ENCODE measurements at places on chromosomes 7 and 10.

GRCh38 chr10:65845916-65846315, 1079.9 kb upstream of the LRRTM3 start:
- DNase-seq, result no peak
- no peaks in the 10 kb centered on the region for H3K4me1 ChIP-seq
- no peak overlapping the region for H3K4me3 ChIP-seq
- no peaks in the 10 kb centered on the region for H3K27me3 ChIP-seq

- no peaks in the 10 kb centered on the region for H3K27me3 ChIP-seq
- no peaks in the 10 kb centered on the region for H3K36me3 ChIP-seq
- no peak overlapping the region for H3K4me3 ChIP-seq
- H3K27ac ChIP-seq, result no peak overlapping the region
- no peaks in the 10 kb centered on the region for H3K4me1 ChIP-seq
- DNase-seq, result no peak
Measured at GRCh38 chr10:21661087-21661486, 127.1 kb downstream of the MLLT10 start.

DNA sequence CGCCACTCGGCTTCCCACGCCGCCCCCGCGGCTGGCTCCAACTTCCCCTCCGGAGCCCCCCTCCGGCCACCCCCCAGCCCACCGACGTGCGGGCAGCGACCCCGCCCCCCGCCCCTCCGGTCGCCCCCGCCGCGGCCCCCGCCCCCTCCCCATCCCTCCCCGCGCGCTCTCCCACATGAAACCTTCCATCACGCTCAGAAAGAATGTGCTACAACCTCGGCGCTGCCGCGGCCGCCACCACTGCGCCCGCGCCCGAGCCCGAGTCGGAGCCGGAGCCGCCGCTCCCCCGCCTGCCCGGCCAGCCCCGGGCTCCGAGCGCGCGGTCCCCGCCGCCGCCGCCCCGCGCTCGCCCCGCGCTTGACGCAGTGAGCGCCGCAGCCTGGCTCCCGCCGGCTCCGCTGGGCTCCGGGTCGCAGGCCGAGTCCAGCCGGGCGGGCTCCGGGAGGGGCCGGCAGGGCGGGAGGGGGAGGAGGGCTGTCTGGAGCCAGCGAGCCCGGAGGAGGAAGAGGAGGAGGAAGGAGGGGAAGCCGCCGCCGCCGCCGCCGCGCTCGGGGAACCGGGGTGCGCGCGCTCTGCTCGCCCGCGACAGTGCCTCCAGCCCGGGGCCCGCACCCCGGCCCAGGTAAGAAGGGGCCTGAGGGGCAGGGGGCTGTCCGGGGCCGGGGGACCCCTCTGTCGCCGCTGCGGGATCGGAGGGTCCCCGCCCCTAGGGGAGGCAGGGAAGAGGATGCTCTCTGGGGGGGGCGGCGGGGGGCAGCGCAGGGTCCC, 4.3 kb upstream of the ELFN1 start:
- no peak overlapping the region for H3K27ac ChIP-seq
- no peak for DNase-seq
- H3K27me3 ChIP-seq, result peaks cover 11% of the 10 kb centered on the region
- H3K36me3 ChIP-seq, result no peaks in the 10 kb centered on the region

GRCh38 chr10:8456386-8456785, 401.9 kb downstream of the GATA3 start:
- no peaks in the 10 kb centered on the region for H3K27me3 ChIP-seq
- H3K4me3 ChIP-seq, result no peak overlapping the region
- H3K27ac ChIP-seq, result no peak overlapping the region
- no peaks in the 10 kb centered on the region for H3K4me1 ChIP-seq
- H3K36me3 ChIP-seq, result no peaks in the 10 kb centered on the region

DNA sequence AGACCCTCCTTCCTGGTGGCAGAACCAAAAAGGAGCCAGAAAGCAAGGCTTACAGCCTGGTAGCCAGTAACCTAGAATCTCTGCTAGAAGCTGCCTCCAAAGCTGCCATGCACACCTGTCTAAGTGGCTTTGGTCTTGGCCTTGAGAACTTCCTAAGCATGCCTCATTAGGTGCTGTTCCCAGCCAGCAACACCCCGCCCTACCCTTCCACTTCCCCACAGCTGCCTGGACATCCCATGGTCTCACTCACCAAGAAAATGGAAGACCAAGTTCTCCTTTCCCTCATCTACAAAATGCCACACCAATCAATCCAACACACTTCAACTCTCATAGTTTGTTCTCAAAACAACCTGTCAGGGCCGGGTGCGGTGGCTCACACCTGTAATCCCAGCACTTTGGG, 4.2 kb downstream of the PSAP start:
- no peak for DNase-seq
- H3K4me1 ChIP-seq, result peaks cover 22% of the 10 kb centered on the region
- no peaks in the 10 kb centered on the region for H3K36me3 ChIP-seq
- H3K4me3 ChIP-seq, result no peak overlapping the region

- H3K4me3 ChIP-seq, result no peak overlapping the region
- no peak overlapping the region for H3K27ac ChIP-seq
- DNase-seq, result no peak
- H3K27me3 ChIP-seq, result no peaks in the 10 kb centered on the region
Measured at GRCh38 chr7:88477976-88478375, 171.3 kb upstream of the STEAP4 start.

DNA sequence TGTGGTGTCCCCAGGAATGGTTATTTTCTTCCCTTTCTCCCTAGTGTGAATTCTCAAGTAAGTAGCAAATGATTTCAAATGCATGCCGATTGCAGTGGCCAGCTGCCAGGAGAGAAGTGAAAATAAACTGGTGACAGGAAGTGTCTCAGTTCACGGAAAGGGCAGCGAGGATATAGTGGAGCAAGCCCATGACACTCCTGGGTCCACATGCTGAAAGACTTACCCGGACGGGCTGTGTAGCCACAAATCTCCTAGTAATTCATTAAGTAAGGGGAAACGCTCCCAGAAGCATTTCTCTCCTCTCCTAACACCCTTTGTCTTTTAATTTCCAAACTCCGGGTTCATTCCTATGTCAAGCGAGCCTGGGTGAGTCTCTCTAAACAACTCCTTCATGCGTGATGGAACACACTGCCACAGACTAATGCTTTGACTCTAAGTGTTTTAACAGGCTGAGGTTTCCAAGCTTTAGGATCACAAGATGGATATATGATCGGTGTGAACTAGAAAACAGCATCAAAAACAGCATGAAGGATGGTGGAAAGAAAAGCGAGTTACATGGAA, 125.6 kb downstream of the CYP26A1 start:
- no peaks in the 10 kb centered on the region for H3K27me3 ChIP-seq
- H3K4me3 ChIP-seq, result peak overlapping the region; percentile 47
- H3K4me1 ChIP-seq, result peaks cover 12% of the 10 kb centered on the region
- peak overlapping the region; percentile 25 for H3K27ac ChIP-seq
- DNase-seq, result peak; percentile 85
- no peaks in the 10 kb centered on the region for H3K36me3 ChIP-seq

DNA sequence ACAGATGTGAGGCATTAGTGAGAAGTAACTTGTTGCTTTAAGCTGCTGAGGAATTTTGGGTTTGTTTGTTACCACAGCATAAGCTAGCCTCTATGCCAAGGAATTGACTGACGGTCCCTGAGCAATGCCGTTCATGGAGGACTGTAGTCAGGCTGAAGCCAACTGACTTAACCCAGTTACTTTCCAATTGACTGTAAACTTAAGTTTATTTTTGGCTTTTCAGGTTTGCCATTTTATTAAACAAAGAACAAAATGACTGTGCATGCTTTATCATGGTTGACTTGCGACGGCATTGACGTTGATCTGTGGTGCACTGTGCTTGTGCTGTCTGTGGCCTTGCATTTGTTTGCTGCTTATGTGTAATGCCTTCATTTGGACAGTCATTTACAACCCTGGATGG, 53.5 kb downstream of the DNAJB9 start:
- DNase-seq, result no peak
- no peaks in the 10 kb centered on the region for H3K36me3 ChIP-seq
- no peak overlapping the region for H3K4me3 ChIP-seq
- H3K27ac ChIP-seq, result no peak overlapping the region
- no peaks in the 10 kb centered on the region for H3K27me3 ChIP-seq

GRCh38 chr10:66006411-66006810, 919.4 kb upstream of the LRRTM3 start:
- H3K36me3 ChIP-seq, result no peaks in the 10 kb centered on the region
- H3K27me3 ChIP-seq, result no peaks in the 10 kb centered on the region
- no peak overlapping the region for H3K4me3 ChIP-seq
- H3K27ac ChIP-seq, result no peak overlapping the region
- no peaks in the 10 kb centered on the region for H3K4me1 ChIP-seq
- no peak for DNase-seq

DNA sequence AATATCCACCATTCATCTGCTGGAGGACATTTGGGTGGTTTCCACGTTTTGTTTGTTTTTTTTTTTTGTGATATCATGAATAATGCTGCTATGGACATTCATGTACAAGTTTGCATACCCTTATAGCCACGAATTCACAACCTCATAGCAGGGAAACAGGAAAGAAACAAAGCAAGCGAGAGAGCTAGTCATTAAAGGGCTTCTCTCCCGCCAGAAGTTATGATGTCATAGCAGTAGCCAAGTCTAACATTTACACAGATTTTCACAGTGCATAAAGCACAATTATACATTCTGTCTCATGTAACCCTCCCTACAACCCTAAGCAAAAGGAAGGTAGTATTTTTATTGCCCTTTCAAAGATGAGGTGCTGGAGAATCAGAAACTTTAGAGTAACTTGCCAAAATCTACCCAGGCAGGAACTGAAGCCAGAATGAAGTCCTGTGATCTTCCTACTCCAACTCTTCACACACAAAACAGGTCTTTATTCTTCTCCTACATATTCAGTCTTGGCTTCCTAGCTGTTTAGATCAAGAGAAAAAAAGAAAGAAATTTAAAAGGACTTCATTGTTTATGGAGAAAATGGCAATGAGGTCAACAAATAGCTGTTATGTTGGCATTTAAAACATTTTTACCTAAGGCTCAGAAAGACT, 33.9 kb upstream of the GPAM start:
- no peaks in the 10 kb centered on the region for H3K36me3 ChIP-seq
- H3K4me3 ChIP-seq, result no peak overlapping the region
- DNase-seq, result no peak
- no peak overlapping the region for H3K27ac ChIP-seq
- H3K27me3 ChIP-seq, result no peaks in the 10 kb centered on the region
- H3K4me1 ChIP-seq, result peaks cover 4% of the 10 kb centered on the region

- H3K27ac ChIP-seq, result no peak overlapping the region
- H3K4me3 ChIP-seq, result no peak overlapping the region
- H3K27me3 ChIP-seq, result peaks cover 5% of the 10 kb centered on the region
- H3K36me3 ChIP-seq, result no peaks in the 10 kb centered on the region
- peak; percentile 12 for DNase-seq
- H3K4me1 ChIP-seq, result no peaks in the 10 kb centered on the region
Measured at GRCh38 chr10:96416643-96417042, 57.8 kb upstream of the OPALIN start.

- peak; percentile 96 for DNase-seq
- H3K4me3 ChIP-seq, result no peak overlapping the region
- no peaks in the 10 kb centered on the region for H3K36me3 ChIP-seq
- H3K4me1 ChIP-seq, result peaks cover 46% of the 10 kb centered on the region
Measured at GRCh38 chr10:127922675-127923366, 15.9 kb downstream of the PTPRE start.

- H3K4me1 ChIP-seq, result no peaks in the 10 kb centered on the region
- H3K27ac ChIP-seq, result no peak overlapping the region
- no peaks in the 10 kb centered on the region for H3K27me3 ChIP-seq
- H3K36me3 ChIP-seq, result no peaks in the 10 kb centered on the region
- H3K4me3 ChIP-seq, result no peak overlapping the region
- DNase-seq, result no peak
Measured at GRCh38 chr7:152872745-152873118, 113.2 kb downstream of the ACTR3B start.

GRCh38 chr7:76191783-76192240, 9.9 kb upstream of the SRRM3 start:
- H3K4me3 ChIP-seq, result no peak overlapping the region
- DNase-seq, result peak; percentile 23
- H3K27ac ChIP-seq, result no peak overlapping the region
- H3K4me1 ChIP-seq, result no peaks in the 10 kb centered on the region
- no peaks in the 10 kb centered on the region for H3K27me3 ChIP-seq
- no peaks in the 10 kb centered on the region for H3K36me3 ChIP-seq

- no peak overlapping the region for H3K27ac ChIP-seq
- DNase-seq, result no peak
- peaks cover 24% of the 10 kb centered on the region for H3K4me1 ChIP-seq
- H3K4me3 ChIP-seq, result no peak overlapping the region
Measured at GRCh38 chr10:104306897-104307296, 31.4 kb downstream of the ITPRIP start.

- no peak overlapping the region for H3K27ac ChIP-seq
- H3K4me1 ChIP-seq, result no peaks in the 10 kb centered on the region
- H3K4me3 ChIP-seq, result no peak overlapping the region
- H3K27me3 ChIP-seq, result no peaks in the 10 kb centered on the region
- DNase-seq, result peak; percentile 50
Measured at GRCh38 chr10:119642556-119643111, 8.5 kb upstream of the BAG3 start.

DNA sequence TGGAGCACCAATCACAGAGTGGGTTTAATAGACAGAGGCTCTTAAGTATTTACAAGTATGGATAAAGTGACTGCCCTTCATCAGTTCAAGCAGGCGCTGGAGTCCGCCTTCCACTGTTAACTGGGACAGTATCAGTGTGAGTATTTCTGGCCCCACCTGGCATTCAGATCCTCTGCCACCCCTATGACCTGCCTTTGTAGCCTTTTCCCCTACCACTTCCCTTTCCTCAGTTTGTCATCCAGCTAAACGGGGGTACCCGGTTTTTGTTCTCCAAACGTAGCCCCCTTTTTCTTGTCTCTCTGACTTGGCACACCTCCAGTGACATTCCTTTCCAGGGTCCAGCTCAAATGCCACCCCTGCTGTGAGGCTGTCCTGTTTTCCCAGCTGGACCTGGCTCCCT, 134.4 kb downstream of the SNX10 start:
- no peaks in the 10 kb centered on the region for H3K4me1 ChIP-seq
- H3K36me3 ChIP-seq, result no peaks in the 10 kb centered on the region
- DNase-seq, result no peak
- H3K4me3 ChIP-seq, result no peak overlapping the region

GRCh38 chr7:24894429-24895221, 85.4 kb downstream of the OSBPL3 start:
- no peak overlapping the region for H3K4me3 ChIP-seq
- no peak for DNase-seq
- no peaks in the 10 kb centered on the region for H3K27me3 ChIP-seq
- peaks cover 12% of the 10 kb centered on the region for H3K4me1 ChIP-seq

DNA sequence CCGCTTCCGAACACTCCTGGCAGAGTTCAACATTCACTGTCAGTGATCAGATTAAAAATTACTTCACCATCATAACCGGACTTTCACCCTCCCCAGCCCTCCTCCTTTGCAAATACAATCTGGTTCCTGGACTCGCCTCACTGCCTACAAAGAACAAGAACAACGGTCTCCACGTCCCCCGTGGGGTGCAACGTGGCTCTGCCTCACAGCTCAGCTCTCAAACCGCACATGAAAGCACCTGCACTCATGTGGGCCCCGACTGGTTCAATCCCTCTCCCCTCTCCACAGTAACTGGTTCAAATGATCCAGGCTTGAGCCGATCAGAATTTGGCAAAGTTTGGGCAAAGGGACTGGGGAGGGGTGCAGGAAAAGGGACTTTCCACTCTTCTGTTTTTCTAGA, 21.0 kb downstream of the ASB13 start:
- no peaks in the 10 kb centered on the region for H3K36me3 ChIP-seq
- no peaks in the 10 kb centered on the region for H3K4me1 ChIP-seq
- H3K27me3 ChIP-seq, result no peaks in the 10 kb centered on the region
- H3K4me3 ChIP-seq, result no peak overlapping the region
